Lung (tissue), 17 donors: ENCODE measurements at places on chromosomes 2 and 18. TPM values are rescaled to one million over a fixed set of nuclear protein-coding genes. Genes with fewer than 3 reads are reported as not detected.

Gene COL4A3
- 21.1 TPM for total RNA-seq

Gene TMEM200C
- 1.3 TPM for total RNA-seq

Gene GTF3C2
- 61.8 TPM for total RNA-seq

Gene ASPRV1
- 2.9 TPM for total RNA-seq

Gene GREB1L
- 1.2 TPM for total RNA-seq

- no peak for DNase-seq
Observed at GRCh38 chr2:12737738-12738485, 21.2 kb downstream of the TRIB2 start.

GRCh38 chr2:200454927-200455801, 54.7 kb downstream of the KCTD18 start:
- no peak for DNase-seq

DNA sequence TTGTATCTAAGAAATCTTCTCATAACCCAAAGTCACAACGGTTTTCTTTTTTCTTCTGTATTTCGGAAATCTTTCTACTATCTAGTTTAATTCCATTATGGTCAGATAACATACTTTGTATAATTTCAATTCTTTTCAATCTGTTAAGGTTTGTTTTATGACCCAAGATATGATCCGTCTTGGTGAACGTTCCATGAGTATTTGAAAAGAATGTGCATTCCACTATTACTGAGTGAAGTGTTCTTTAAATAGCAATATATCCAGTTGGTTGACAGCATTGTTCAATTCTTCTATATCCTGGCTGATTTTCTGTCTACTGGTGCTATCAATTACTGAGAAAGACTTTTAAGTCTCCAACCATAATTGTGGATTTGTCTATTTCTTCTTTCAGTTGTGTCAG, 414.5 kb downstream of the TNS1 start:
- DNase-seq, result no peak

DNA sequence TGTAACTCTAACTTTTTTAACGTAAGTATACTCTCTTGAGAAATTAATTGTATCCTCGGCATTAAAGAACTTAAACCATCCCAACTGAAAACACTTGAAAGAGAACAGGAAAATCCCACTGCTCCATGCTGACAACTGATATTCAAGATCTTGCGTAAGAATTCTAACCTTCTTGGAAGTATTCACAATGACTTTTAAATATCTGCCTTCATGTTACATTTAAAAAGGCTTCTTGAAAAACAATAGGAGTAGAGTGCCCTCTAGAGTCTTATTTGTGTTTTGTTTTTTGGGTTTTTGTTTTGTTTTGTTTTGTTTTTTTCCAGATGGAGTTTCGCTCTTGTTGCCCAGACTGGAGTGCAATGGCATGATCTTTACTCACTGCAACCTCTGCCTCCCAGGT, 65.4 kb upstream of the DNAJC10 start:
- peak; percentile 77 for DNase-seq

DNA sequence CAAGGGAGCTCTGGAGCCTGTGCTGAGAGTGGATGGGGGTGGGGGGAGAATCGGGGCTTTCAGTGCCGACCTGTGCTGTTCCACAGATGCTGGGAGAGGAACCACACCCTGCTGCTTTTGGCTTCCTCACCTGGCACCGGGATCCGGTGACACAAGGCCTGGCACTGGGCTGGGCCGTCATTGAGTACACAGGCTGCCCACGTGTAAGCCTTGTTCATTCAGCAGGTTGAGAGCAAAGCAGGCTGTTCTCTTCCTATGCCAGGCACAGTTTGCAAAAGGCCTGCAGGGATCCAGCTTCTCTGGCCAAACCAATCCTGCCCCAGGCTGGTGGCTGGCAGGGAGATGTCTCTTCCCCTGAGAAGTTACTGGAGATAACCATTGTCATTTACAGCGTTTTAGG, 17.1 kb downstream of the TRIB2 start:
- DNase-seq, result no peak
